T-helper 1 cell (primary cell): ENCODE measurements at places on chromosomes 4 and X.
A peak's percentile ranks its signal among the peaks of the same experiment; 100 is the strongest.

- DNase-seq, result no peak
These were observed 68.0 kb downstream of the ADRA2C start for GRCh38 chr4:3834186-3834662.

DNA sequence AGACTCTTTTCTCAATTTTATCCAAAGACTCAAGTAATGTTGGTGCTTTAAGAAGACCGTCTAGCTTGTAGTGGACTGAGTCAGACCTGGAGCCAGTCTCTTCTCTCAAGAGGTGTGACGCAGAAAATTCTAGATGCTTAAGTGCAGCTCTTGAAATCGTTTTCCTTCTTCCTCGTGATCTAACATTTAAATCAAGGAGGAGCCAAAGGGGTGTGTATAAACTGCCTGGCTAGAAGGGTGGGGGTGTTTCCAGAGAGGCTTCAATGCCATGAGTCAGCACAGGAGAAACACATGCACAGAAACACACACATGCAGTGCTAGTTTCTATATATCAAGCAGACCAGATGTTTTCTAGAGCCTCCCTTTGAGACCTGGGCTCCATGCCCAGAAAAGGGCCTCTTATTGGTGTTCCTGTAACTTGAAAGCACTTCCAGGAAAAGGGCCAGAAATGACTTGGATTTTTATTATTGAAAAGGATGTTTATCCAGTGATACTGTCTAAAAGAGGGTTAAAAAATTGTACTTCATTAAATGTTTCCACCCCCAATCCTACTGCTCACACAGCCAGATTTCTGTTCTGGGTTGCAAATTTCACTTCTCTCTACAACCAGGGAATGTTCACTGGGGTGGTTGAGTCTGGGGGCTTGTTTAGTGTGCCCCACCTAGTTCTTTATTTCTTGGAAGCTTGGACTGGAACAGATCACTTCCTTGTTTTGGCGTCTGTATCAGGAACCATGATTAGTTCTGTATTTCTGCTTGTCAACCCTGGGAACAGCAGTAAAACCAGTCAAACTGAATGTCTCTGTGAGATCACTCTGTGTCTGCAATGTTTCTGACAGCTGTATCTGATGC, at the start of gene CLIC2:
Gene CLIC2, minus strand, starts transcription at position 129 of the 851 bp plus-strand sequence. CDS start 187 bp downstream, outside the sequence.
- DNase-seq, result no peak

GRCh38 chr4:55405073-55405472, 9.3 kb downstream of the TMEM165 start:
- DNase-seq, result no peak

- DNase-seq, result no peak
These were observed 202.5 kb upstream of the MAB21L2 start for GRCh38 chr4:150379454-150379853.

DNA sequence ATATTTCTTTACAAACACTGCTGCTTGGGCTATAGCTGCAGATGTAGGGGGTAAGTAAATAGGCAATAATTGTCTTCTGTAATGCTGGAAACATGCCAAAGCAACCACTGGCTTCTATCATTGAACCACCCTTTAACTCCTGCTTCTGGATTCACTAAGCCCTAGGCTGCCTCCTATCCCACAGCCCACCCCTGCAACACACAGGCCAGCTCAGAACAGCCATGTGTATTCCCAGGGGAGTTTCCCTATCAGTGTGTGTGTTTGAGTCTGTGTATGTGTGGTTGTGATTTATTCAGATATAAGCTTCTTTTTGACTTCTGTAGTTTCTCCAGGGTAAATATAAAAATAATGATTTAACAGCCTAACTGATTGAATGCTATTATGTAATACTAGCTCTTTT, 291.3 kb downstream of the PCDH10 start:
- no peak for DNase-seq

GRCh38 chr4:169869490-169869889, 111.7 kb upstream of the HPF1 start:
- no peak for DNase-seq

- no peak for DNase-seq
These were observed 383.9 kb downstream of the PCDH7 start for GRCh38 chr4:31104043-31104442.

DNA sequence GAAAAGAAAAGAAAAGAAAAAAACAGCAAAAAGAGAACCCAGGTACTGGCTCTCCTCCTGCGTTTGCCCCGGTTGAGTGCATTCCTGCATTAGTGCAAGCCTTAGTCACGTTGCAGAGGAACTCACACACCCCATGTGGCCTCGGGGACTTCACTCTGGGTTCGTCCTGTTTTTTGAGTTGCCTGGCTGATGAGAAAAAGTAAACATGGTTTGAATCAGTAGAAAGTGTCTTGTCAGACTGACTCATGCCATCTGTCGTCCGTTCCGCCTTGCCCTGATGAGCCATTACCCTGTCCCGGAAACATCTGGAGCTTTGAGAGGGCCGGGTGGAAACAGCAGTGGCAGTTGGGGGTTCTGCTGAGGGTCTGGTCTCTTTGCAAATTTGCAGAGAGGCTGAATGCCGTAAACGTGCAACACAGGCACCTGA, 16.3 kb downstream of the CD99 start:
- peak; percentile 81 for DNase-seq

- no peak for DNase-seq
These were observed 21.1 kb upstream of the TRIM2 start for GRCh38 chr4:153183146-153183545.

DNA sequence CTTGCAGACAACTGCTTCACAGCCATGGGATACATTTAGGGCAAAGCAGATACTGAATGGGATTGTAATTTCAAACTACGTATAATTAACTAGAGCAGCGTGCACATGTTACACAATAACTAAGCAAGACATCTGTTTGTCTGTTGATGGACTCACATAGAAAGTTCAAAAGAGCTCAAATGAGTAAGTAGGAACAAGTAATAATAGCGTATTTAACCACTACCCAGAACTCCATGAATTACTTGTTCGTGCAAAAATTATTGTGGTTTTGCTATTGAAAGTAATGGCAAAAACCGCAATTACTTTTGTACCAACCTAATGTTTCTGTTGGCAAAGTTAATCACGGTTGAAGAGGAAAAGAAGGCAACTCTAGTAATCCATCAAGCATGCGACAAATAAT, 825.4 kb downstream of the PCDH18 start:
- DNase-seq, result no peak

GRCh38 chr4:97073194-97073593, 1070.1 kb downstream of the STPG2 start:
- DNase-seq, result no peak

GRCh38 chr4:147220833-147221232, 260.1 kb upstream of the EDNRA start:
- DNase-seq, result no peak

- DNase-seq, result no peak
These were observed 136.2 kb downstream of the HMX1 start for GRCh38 chr4:8735236-8736089.
